ENCODE measurements at places on chromosomes 12 and 14. TPM values are rescaled to one million over a fixed set of nuclear protein-coding genes. Genes with fewer than 3 reads are reported as not detected.

The TRPV4 gene
- polyA plus RNA-seq = 13.2 TPM

DNA sequence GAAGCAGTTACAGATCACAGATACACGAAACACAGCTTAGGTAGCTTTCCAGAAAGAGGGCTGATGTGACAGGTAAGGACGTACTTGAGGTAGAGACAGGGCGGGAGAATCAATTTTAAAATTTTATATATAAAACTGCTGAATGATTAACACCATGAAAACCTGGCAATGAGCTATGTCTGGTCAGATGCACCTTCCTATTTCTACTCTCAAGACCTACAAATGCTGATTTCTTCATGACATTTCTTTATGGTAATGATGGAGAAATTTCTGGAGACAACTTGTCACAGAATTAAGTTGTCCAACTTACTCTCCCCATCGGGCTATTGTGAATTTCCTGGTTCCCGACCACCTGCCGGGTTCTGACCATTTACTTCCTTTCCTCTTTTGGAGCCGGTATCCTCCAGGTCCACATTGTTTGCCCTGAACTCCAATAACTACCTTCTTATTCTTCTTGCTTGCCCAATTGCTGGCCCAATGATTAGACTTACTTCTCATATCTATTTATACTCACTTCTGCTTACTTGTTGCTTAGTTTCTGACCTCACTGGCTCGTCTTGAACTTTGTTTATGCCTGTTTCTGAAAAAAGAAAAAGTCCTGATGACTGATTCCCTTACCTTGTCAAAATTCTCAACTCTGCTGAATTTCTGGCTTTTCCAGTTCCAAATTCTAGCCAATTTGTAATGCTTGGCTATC lies 12.8 kb upstream of the ATP2B1 start:
- DNase-seq = no peak

GRCh38 chr12:27705263-27705662 lies 5.4 kb upstream of the MRPS35 start:
- no peak for DNase-seq

The SOX5 gene
- 7.9 TPM for polyA plus RNA-seq

DNA sequence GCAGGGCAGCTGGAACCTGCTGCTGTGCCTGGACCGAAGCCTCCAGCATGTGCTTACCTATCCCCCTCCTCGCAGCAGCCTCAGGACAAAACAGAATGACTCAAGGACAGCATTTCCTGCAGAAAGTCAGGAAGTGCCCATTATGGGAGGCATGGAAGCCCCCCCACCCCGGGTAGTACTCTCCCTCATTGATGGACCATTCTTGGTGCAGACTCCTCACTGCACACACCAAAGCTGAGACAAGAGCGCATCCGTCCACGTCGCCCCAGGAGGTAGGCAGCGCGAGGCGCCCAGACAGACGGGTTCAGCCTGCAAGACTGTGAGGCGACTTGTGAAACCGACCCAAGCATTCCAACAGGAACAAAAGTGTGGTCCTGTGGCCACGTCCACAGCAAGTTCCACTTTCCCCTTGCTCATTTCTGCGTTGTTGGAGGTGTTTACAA lies 243.9 kb upstream of the ATXN7L3B start:
- DNase-seq = no peak

GRCh38 chr12:107992870-107993451 lies 136.1 kb upstream of the WSCD2 start:
- DNase-seq = no peak

- no peak for DNase-seq
Observed at GRCh38 chr12:124273630-124274029, 21.3 kb upstream of the RFLNA start.

DNA sequence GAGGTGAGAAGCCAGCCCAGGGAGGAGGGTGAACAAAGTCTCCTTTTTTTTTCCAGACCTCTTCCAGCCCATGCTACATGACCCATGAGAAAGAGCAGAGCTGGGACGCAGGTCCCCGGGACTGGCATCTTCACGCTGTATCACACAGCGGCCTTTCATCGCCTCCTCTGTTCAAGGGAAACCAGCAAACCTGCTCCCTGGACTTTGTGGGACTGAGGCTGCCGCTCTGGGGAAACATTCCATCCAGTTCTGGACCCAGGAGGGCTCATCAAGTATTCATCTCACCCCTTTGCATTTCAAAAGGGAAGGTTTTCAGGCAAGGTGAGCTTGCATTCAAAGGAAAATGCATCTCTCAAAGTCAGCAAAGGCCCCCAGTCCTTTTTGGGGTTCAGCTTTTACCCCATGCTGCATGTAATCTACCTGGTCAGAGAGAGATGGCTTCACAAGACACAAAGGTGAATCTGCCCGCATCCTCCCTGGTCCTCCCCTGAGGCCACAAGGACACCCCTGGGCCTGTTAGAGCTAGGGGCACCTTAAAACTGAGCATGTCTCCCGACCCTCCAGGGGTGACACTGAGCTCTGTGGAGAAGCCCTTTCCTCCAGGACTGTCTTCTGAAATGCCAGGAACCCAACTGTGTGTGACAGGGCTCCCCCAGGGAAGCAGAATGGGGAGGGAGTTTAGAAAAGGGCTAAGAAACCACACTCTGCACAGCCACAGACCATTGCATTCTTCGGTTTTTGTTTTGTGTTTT lies 21.2 kb upstream of the MEG3 start:
- DNase-seq = no peak

DNA sequence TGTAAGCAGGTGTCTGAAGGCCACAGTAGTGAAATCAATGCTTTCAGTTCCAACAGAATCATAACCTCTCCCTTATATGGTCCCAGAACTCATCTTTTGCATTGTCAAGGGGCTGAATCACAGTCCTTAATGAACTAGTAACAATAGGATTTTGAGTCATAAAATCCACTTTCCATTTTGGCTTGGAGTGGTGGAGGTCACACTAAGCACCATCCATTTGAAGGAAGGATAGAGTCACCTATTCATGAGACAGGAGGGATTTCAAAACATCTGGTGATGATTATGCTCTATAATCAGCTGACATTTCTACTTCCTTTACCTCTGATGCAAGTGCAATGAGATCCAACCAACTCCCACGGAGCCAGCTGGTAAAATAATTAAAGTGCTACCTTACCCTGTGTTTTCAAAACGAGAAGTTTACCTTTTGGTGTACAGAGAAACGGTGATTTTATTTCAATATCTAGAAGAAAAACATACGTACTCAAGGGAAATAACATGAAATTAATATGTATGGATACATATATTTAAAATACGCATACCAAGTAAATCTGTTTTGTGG lies 59.1 kb downstream of the TMEM132D start:
- no peak for DNase-seq

The VRTN gene
- not detected for polyA plus RNA-seq

The DCN gene
- polyA plus RNA-seq = 603 TPM

DNA sequence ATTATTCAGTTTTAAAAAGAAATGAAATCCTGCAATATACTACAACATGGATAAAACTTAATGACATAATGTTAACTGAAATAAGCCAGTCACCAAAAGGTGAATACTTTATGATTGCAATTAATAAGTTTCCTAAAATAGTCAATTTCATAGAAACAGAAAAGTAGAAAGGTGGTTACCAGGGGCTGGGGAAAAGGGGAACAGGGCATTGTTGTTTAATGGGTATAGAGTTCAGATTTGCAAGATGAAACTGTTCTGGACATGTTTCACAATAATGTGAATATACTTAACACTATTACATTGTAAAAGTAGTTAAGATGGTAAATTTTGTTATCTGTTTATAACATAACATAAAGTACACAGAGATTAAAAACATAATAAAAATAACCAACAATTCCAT lies 550.9 kb downstream of the CCER1 start:
- no peak for DNase-seq

DNA sequence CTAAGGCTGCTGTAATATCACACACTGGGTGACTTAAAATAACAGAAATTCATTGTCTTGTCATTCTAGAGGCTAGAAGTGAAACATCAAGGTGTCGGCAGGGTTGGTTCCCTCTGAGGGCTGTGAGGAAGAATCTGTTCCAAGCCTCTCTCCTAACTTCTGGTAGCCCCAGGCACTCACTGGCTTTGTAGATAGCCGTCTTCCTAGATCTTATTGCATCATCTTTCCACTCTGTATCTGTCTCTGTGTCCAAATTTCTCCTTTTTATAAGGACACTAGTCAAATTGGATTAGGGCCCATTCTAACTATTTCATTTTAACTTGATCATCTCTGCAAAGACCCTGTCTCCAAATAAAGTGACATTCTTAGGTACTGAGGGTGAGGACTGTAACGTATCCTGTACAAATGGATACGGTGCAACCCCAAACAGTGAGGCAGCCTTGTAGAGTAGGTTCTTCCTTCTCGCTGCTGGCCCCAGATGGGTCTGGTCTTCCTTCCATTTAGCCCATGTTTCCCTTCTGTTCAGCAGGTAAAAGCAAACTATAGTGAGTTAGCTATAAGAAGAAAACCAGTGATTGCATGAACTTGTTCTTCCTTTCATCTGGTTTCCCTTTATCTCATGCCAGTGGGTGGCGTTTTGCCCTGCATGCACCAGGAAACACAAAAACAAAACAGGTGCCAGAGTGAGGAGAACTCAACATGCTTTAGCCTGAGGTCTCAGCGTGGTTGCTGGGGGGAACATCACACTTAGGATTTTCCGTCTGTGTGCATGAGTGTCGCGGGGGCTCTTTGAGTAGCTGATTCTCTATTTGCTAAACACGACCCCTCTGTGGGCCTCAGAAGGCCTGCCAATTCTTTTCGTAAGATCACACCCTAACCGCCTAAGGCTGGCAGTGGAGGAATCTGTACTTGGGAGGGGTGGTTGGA lies 19.5 kb downstream of the TTC9 start:
- no peak for DNase-seq

DNA sequence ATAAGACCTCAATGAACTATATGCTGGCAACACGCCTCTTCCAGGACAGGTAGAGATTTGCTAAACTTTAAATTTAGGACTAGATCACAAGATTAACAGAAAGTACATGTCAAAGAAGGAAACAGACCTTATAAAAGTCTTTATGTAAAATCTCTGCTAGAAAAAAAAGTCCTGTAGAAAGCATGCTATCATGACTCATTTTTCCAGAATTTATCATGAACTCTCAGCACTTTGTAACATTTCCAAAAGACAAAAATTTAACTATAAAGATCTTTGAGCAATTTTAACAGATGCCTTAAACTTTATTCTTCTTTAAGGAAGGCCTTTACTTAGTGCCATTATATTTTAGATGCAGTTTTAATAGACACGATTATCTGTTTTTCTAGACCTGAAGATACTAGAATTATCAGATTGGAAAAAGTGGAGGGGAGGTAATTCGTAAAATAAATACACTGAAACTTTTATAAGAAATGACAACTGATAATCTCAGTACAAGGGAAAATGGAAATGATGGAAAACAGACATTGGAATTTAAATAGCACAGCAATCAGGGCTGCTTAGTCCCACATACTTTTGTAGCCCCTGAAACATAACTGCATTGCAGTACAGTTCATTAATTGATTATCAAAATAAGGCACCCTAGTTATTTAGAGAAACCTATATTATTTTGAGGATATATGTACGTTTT lies 92.0 kb downstream of the TTLL5 start:
- DNase-seq = no peak

GRCh38 chr12:39931857-39932256 lies 174.0 kb downstream of the SLC2A13 start:
- no peak for DNase-seq

DNA sequence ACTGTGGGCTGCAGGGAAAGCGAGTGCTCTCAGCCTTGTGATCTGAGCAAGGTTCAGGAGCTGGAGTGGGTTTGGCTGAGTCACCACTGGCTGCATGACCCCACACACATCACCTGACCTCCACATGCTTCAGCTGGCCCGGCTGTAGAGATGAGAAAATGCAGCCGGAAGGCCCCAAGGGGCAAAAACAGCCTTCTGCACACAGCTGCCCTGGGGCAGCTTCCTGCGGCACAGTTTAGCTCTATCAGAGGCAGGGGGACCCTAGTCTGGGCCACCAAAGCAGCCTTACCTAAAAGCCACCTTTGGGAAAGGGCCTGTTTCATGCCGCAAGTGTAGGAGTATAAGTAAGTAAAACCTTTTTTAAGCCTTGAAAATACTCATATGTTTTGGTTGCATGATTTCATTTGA lies 123.3 kb downstream of the SSPN start:
- no peak for DNase-seq

- DNase-seq = no peak
Observed at GRCh38 chr12:20507711-20508110, 139.4 kb downstream of the PDE3A start.

DNA sequence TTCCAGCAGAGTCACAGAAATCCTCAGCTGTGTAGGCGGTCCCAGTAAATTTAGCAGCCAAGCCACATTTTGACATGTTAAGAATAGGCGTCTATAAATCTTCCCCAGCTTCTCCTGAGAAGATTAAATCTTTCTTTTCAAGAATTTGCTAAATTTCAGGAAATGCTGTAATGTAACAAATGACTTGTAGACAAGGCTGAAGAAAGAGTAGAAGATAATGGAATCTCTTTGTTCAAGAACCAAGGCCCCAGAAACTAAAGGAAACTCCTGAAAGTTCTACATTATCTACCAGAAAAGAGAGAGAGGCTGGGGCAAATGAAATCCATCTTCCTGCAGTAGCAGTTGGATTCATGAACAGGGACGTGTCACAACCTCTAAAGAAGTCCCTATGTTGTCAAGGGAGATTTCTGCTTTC lies 760.3 kb downstream of the NOVA1 start:
- no peak for DNase-seq

The SMIM41 gene
- polyA plus RNA-seq = 0.49 TPM

DNA sequence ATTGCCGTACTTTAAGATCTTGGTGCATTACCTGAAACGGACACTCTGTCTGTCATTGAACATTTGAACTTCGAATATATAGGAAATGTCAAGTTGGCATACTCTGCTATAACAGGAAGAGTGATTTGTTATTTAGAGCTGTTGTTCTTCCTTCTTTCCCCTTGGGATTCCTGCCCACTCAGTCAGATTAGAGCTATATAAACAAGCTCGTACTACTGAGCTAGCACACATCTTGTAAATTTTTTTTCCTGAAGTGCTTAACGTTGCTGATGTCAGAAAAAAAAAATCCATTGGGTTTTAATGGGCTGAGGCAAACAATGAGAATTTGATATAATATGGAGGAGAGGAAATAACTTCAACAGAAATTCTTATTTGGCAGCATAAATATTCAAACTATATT lies 26.8 kb downstream of the RGS6 start:
- no peak for DNase-seq

DNA sequence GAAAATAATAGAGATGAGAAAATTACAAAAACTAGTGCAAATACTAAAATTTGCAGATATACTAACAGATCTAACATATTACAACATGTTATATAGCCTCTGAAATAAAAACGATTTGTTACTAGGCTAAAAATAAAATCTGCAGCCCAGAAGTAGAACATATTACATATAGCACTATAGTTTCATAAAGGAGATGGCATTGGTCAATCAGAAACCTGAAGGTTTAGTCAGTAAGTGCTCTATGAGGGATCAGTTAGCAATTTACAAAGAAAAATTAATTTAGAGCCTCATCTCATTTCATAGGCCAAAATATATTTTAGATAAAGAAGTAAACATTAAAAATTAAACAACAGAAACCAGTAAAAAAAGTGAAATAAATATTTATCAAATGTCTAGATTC lies 41.0 kb downstream of the IFNG-AS1 start:
- no peak for DNase-seq

The CLEC1B gene
- polyA plus RNA-seq = 1.1 TPM

Measured in left renal cortex interstitium (tissue), 4 donors.